Type B pancreatic cell (in vitro differentiated cells): ENCODE measurements at places on chromosomes 7 and 10. TPM values are rescaled to one million over a fixed set of nuclear protein-coding genes. Genes with fewer than 3 reads are reported as not detected.

Gene STEAP4
- 1.2 and 1.6 TPM in 2 replicates for total RNA-seq

Gene NODAL
- total RNA-seq, result not detected in 2 replicates

Gene LRGUK
- 0.57 and 2.0 TPM in 2 replicates for total RNA-seq

GRCh38 chr10:117865945-117866344 lies 180.8 kb downstream of the RAB11FIP2 start:
- no peak for DNase-seq

DNA sequence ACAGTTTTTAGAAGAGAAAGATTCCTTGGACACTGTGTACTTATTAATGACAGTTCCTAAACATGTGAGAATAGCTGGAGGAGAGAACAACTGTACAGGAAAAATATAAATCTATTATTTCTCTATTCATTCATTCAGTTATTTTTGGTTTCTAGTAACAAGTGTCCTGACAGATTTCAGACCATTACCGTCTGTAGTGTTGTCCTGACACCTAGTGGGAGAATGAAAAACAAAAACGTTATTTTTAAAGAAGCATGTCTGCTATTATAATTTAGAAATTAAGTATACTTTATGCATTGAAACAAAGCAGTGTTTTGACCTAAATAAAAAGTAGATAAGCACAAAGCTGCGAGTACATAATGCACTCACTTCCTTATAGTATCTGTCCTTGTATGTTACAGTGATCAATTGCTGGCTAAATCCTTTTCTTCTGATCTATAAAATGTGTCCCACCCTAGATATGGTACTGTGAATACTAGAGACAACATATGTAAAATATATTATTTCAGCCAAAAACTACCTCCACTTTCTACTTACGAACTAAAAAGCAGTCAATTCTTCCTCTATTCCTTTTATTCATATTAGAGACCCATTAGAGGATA lies 575.6 kb downstream of the ARL4A start:
- no peak for DNase-seq

DNA sequence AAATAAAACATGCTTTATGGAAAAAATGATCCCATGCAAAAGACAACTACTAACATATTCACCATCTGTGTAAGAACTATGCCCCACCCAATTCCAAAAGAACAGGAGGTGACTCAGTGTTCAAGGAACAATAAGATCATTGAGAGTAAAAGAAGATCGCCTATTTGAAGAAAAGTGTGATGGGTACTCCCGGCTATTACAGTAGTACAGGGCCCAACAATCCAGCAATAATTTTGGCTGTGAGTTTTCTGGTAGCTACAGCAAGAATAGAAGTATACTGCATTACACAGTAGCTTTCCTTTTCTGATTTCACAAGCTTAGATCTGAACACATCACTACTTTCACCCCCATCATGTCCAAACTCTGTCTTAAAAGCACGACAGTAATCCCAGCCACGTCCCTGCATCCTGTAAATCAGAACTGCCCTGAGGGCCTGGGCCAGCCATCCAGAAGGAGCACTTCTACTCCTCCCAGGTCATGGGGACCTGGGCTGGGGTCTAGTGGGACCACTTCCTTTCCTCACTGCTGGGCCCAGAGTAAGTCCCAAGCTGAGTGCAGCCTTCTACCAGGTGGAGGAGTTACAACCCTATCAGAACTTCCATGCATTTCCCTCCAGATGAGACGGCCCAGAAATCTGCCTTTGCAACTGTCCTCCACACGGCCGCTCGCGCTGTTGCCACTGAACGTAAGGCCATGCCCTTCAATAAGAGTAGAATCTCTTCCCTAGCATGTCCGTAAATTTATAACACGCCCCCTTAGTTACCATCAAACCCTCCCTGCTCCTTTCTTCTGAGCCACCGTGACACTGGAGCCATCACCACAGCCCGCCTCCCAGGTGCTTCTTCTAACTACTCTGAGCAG lies 7.9 kb downstream of the ESYT2 start:
- DNase-seq, result no peak

- DNase-seq, result no peak
Measured at GRCh38 chr10:120392671-120393079, 64.4 kb upstream of the PLPP4 start.

DNA sequence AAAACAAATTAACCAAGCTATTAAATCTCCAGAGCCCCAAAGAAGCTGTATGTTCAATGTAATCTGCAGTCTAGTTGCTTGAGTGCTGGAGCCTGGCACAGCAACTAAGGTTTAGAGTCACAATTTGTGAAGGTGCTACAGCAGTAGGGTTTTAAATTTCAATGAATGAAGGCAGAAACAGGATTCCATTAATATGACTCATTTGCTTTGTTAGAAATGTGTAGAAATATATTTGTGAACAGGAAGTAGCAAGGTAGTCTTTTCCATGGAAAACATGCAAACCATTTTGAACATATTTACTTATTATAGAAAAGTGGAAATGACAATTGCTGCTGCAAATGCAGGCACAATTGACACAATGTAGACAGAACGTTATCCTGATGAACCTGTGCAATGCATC lies 149.0 kb upstream of the STEAP4 start:
- DNase-seq, result no peak

- DNase-seq, result no peak
Measured at GRCh38 chr10:50614444-50615137, 9.2 kb downstream of the SGMS1 start.

DNA sequence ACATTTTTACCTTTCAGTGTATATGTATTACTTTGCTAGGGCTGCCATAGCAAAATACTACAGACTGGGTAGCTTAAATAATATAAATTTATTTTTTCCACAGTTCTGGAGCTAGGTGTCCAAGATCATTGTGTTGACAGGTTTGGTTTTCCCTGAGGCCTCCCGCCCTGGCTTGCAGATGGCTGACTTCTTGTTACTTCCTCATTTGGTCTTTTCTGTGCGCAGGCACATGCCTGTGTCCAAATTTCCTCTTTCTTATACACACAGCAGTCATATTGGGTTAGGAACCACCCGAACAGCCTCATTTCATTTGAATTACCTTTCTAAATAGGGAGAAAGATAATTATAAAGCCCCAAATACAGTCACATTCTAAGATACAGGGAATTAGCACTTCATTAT lies 521.6 kb upstream of the SORCS1 start:
- no peak for DNase-seq

- DNase-seq, result no peak
Measured at GRCh38 chr10:17222329-17222728, 5.7 kb upstream of the VIM start.

DNA sequence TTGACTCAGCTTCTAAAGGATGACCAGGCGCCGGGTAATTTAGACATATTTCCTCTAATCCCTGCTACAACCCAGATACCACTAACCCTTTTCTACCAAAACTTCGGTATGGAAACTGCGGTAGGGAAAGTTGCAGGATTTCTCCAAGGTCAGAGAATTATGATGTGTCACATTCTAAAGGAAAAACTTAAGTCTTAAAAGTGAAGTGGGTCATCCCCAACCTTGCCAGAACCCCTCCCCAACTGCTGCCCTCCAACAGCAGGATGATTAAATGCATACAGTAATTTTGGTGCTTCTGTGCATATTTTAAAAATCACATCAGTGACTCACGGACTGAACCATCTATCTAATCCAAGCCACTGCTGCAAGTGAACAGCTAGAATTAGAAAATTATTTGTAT lies 52.7 kb downstream of the GRB10 start:
- DNase-seq, result no peak

DNA sequence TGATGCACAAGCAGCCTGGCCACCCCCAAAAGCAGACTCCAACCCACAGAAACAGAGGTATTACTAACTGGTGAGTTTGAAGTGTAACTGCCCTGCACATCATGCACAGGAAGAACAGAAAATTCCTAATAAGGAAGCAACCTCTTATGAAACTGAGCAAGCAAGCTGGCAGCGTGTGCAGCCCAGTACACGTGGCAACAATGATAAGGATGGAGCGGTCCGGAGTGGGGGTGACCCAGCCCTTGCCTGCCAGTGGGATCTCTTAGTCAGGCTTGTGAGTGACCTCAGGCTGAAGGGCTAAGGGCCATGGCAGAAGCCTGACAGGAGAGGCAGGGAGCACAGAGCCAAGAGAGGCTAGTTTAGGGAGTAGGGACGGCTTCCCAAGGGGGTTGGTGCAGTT lies 22.1 kb upstream of the AOAH start:
- no peak for DNase-seq

DNA sequence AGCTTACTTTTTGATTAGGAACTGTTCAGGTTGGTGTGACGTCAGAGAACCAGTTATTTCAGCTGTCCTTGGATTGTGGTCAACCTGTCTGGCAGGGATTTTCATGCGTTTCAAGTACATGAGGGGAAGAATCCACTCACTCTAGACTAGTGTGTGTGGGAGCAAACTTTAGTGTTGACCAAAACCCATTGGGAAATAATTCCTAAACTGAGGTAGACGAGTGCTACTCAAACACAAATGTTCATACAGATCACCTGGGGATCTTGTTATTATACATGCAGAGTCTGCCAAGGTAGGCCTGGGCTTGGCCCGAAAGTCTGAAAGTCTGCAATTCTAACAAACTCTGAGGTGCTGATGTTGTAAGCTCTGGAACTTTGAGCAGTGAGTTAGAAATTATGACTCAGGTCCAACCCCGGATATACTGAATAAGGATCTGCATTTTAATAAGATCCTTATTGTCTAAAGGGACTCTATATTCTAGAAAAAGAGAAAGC lies 111.1 kb upstream of the CREB5 start:
- DNase-seq, result no peak
